SK-MEL-5 (cell line): ENCODE measurements at places on chromosomes 2 and 18. TPM values are rescaled to one million over a fixed set of nuclear protein-coding genes. Genes with fewer than 3 reads are reported as not detected.

TOGARAM2 gene
- total RNA-seq = under 0.01 TPM in 1 of 2 replicates, not detected in the other

CD8A gene
- 0.13 and 0.18 TPM in 2 replicates for total RNA-seq

FAM136A gene
- total RNA-seq = 60.0 and 64.0 TPM in 2 replicates

VWC2L gene
- total RNA-seq = not detected in 2 replicates

IL18RAP gene
- total RNA-seq = not detected in 2 replicates

CHRND gene
- total RNA-seq = 0.13 TPM in 1 of 2 replicates, not detected in the other

EN1 gene
- 0.21 TPM in 1 of 2 replicates, not detected in the other for total RNA-seq

KCNS3 gene
- total RNA-seq = 33.2 and 35.0 TPM in 2 replicates

REG1B gene
- not detected in 2 replicates for total RNA-seq

PCARE gene
- 0.03 TPM in 1 of 2 replicates, not detected in the other for total RNA-seq

GKN2 gene
- total RNA-seq = not detected in 2 replicates

BIN1 gene
- total RNA-seq = 1.7 and 2.2 TPM in 2 replicates

CHN1 gene
- total RNA-seq = 3.4 and 5.7 TPM in 2 replicates

LIMS4 gene
- total RNA-seq = 0.16 TPM in 1 of 2 replicates, not detected in the other

DNA sequence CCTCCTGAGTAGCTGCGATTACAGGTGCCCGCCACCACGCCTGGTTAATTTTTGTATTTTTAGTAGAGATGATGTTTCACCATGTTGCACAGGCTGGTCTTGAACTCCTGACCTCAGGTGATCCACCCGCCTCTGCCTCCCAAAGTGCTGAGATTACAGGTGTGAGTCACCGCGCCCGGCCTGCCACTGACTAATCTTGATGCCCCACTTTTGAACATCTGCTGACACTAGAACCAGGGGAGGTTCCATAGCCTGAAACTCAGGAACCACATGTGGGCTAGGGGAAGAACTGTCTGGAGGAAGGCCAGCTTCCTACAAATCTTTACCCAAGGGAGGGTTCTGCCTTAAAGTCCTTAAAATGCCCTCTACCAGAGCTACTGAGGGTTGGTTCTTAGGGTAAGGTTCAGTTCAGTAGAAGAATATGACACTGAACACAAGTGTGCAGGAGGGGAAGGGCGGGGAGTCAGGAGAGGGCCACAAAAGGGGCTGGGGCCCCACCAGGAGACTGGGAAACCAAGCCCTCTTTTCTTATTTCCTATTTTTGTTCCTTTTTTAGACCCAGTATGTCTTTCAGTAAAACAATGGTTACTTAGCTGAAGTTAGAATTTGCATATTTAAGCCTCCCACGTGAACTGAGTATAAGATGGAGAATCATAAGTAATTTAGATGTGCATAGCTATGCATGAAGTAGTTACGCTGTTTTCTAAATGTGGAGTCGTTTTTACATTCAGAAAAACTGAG is 6.3 kb upstream of the RAB31 start:
- no peak for DNase-seq

DNA sequence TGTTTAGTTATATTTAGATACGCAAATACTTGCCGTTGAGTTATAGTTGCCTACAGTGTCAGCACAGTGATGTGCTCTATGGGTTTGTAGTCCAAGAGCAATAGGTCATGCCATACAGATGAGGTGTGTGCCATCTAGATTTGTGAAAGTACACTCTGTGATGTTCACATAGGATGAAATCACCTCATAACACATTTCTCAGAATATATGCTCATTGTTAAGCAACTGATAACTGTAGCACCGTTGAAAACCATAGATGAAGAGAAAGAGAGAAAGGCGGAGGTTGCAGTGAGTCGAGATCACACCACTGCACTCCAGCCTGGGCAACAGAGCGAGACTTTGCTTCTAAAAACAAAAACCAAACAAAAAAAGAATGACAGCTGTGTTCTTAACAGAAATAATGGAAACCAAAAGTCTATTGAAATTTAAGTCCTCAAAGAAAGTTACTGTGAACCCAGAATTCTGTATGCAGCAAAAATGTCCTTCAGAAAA is 9.5 kb downstream of the DGKD start:
- no peak for DNase-seq

GRCh38 chr2:84888401-84889276 is 7.8 kb upstream of the TRABD2A start:
- DNase-seq = no peak

- DNase-seq = no peak
These were observed 4.9 kb downstream of the DES start for GRCh38 chr2:219422952-219423534.

GRCh38 chr18:63177919-63178821 is 141.4 kb downstream of the BCL2 start:
- peak; percentile 68 for DNase-seq

GRCh38 chr2:12515871-12516270 is 200.9 kb upstream of the TRIB2 start:
- DNase-seq = no peak

GRCh38 chr2:97740590-97741182 is 27.3 kb downstream of the ZAP70 start:
- peak; percentile 54 for DNase-seq

DNA sequence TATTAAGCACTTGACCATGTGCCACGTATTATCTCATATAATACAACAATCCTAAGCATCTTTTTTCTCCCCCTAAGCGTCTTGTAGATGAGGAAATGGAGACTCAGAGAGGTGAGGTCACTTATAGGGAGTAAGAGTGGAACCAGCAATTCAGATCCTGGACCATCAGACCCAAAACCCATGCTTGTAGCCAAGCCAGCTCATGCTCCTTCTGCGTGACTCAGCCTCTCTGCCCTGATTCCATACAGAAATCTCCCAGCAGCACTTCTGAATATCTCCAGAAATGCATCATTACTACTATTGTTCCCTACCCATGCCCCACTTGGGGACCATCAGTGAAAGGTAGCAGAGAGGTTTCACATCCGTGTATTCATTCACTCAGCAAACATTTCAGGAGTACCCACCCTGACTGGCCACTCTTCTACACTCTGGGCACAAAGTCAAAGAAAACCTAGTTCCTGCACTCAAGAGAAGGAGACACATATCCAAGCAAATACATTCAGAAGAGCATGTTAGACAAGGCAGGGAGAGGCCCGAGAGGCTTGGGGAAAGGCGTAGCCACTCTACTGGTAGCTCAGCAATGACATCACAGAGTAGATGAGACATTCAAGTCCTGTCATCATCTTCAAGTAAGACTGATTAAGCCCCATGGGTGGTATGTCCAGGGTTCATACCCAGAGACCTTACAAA is 141.9 kb downstream of the MTCL1 start:
- DNase-seq = no peak

- DNase-seq = no peak
These were observed 22.0 kb downstream of the TSPYL6 start for GRCh38 chr2:54233832-54234649.

GRCh38 chr2:229740279-229740678 is 25.9 kb upstream of the DNER start:
- no peak for DNase-seq

DNA sequence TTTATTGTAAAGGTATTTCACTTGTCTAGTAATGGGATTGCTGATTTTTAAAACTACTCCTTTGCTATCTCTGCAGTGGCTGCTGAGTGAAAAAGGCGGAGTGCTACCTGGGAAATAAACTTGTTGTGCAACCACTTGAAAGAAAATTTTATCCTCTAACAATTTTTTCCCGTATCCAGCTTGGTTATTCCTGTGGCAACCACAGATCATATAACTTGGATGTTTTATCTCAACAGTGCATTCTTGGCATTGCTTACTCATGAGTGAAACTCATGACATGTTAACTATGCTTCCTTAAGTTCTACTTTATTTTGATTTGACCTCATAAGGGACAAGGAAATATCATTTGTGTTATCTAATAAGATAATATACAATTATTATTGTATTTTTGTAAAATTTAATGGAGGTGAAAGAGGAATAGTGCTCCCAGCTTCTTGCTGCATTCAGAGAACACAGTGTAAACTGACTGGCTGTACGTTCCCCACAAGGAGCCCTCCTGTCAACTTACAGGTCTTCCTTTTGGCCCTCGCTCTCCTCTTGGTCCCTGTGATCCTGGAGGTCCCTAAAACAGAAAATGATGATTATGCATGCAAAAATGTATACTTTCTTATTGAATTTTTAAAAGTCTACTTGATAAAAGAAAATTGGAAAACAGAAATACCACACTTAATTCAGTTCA is 82.7 kb downstream of the COL5A2 start:
- peak; percentile 26 for DNase-seq

DNA sequence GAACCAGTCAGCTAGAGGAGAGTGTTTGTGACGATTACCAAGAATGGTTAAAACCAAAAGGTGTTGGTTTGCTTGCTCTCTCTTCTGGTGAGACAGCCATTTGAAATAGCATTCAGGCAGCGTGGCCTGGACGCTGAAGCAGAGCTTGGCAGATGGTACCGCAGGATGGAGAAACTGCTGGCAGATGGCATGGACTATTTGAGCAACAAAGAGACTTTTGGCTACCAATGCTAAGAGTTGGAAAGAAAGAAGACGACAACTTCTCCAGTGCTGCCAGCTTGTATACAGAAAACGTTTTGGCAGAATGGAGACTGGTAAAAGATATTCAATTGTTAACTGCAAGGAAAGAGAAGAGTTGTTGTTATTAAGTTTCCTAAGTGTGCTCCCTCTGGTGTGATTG is 315.0 kb downstream of the PARD3B start:
- no peak for DNase-seq

DNA sequence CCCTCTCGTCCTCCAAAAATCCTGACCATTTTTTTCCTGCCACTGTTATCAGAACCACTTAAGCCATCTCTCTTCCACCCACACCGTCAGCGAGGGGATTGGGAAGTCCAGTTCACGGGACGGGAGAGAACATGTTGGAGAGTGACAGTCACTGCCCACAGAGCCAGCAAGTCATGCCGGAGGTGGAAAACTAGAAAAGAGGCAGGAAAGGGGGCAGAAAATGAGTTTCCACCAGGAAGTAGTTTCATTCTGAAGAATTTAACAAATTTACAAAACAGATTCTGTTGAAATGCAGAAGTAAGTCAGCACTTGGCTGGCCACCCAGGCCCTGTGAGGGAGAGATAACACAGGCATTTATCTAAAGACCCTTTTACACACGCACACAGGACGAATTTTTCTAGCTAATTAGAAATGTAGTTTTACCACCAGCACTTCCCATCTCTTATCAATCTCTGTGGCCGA is 431.3 kb downstream of the TSN start:
- DNase-seq = no peak

DNA sequence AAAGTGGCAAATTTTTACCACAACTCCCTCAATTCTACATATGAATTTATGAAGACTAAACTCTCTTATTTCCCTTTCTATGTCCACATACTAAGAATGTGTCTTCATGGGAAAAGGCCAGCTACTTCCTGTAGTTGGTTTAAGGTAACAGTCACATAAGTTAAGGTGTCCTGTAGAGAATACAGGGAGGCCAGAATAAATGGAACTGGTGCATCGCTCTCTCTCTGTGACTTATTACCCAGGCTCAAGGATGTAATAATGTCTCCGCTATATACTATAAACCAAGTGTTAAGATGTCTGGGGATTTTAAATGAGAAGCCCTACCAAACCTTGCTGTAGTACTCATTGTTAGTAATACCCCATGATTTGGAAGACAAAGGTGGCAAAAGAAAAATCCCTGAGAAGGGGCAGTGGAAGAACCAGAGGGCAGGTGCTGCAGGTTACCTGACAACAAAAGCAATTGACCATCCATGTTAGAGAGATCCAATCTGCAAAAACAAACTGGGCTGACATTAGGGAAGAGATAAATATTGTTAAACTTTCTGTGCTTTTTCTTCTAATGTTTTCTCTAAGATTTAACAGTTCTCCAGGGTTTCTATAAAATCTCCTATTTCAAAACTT is 372.8 kb downstream of the TMX3 start:
- DNase-seq = no peak

DNA sequence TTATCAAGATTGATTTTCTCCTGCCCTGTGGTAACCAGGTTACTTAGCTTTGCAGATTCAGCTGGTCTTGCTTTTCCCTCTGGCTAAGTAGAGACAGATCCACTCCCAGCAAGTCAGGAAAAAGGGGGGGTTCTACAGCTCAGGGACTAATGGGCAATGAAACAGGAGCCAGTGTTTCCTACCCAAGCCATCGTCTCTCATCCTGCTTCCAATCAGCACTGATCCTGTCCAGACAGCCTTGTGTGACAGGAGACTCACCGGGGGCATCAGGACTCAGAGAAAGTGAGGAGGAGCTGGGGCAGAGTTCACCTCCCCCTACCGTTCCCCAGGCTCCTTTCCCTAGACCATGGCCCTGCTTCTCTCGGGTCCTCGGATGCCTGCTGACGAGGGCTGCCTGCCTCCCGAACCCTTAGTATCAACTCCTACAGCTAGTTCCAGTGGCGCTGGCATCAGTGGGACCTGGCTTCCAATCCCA is 307.6 kb downstream of the ALK start:
- no peak for DNase-seq

- DNase-seq = no peak
These were observed 59.0 kb upstream of the ZBTB7C start for GRCh38 chr18:48468151-48468550.

- no peak for DNase-seq
These were observed 110.0 kb upstream of the ARL4C start for GRCh38 chr2:234606896-234607295.

DNA sequence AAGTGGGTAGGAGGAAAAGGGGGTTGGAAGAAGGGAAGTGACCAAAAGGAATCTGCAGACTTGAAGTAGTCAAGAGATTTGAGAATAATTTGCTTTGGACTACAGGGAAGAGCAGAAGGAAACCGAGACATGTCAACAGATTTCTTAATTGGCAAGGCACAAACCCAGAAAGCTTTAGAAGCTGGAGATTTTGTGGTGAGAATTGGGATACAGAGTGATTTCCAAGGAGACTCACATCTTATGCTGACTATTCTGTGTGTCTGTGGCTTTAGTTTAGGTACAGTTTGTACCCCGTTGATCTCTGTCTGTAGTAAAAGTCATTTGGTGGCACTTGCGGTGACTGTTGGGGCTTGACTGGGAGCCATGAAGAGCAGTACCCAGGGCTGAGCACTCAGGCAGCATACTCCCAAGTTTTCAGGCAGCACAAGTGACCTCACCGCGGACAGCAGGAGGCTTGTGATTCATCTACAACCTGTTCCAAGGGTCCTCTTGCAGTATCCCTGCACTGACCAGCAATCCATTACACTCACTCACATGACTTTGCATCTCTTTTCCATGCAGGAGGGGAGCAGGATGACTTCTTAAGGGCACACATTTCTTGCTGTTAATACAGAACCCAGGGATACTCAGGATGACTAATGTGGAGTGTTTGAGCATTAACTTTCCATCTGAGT is 97.1 kb upstream of the TNP1 start:
- no peak for DNase-seq
